ENCODE measurements at places on chromosomes 12 and 14.

GRCh38 chr12:29732191-29732590 lies 51.6 kb downstream of the TMTC1 start:
- no peak for DNase-seq

- DNase-seq = no peak
Observed at GRCh38 chr12:41242603-41243002, 54.5 kb downstream of the PDZRN4 start.

DNA sequence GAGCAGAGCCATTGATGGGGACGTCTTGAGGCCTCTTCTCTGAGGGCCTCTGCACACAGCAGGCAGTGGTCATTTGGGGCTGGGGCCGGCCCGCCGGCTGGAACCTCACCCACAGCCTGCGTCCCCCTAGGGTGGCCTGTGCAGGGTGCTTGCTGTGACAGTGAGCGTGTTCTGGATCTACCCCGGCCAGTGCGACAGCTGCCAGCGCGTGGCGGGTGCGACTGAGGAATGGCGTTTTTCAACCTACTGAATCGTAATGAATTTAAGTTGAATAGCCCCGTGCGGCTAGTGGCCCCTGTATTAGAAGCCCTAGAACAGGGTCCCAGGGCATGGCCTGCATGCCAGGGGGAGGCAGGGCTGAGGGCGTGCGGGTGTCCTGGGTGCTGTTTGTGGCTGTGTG lies 13.8 kb downstream of the RFLNA start:
- no peak for DNase-seq

GRCh38 chr12:85266356-85266755 lies 13.7 kb upstream of the ALX1 start:
- DNase-seq = no peak

DNA sequence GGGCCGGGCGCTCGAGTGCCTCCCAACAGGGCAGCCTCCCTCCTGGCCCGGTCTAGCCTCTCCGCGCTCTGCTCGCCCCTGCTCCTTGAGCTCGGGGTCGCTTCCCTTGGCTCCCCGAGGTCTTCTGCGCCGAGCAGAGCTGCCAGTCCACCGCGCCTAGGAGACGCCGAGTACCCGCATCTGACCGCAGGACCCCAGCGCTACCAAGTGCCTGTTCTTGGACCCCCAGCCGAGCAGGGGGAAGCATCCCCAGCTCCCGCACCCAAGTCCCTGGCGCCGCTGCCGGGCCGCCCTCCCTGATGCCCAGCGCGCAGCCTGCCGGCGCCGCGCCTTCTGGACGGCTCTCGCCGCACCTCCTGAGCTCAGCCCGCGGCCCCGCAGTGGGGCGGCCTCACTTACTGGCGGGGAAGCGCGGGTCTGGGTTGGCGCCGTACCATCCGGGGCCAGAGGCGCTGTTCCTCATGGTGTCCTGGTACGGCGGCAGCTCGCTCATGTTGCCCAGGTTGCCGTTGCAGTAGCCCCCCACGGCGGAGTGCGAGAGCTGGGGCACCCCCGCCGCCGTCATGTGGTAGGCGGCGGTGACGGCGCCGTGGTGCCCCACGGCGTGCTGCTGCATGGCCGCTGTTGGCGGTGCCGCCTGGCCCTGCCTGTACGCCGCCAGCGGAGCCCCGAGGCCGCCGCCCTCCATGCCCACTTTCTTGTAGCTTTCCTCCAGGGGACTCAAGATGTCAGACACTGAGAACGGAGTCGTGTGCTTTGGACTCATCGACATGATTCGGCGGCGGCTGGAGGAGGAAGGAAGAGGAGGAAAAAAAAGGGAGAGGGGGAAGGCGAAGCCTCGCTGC lies 1.2 kb downstream of the NKX2-1 start:
- DNase-seq = no peak

GRCh38 chr14:105485739-105486162 lies 935 bp upstream of the CRIP1 start:
- DNase-seq = peak; percentile 83

DNA sequence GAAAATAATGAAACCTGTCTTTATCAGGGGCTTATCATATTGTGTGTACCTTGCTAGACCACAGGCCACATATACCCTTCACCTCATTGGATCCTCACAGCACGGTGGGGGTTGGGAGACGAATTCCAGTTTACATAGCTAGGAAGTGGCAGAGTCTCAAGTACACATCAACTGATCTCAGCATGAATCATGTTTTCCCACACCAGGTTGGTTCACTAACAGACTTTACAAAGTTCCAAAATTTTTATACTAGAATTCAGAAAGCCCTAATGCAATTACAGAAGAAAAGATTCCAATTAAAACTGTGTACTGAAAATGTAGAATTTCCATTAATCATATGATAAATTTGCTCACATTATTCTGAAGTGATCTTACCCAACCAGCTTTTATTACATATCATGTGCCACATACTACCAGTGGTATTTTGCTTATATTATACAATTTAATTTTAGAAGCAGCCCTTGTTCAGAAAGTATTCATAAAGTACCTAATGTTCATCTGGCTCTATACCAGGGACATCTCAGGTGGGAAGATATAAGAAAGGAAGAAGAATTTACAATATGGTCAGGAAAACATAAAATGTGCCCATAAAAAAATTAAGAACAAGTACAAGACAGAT lies 196.2 kb downstream of the ITPR2 start:
- DNase-seq = no peak

GRCh38 chr12:48961331-48961730 lies 4.0 kb upstream of the ARF3 start:
- no peak for DNase-seq

DNA sequence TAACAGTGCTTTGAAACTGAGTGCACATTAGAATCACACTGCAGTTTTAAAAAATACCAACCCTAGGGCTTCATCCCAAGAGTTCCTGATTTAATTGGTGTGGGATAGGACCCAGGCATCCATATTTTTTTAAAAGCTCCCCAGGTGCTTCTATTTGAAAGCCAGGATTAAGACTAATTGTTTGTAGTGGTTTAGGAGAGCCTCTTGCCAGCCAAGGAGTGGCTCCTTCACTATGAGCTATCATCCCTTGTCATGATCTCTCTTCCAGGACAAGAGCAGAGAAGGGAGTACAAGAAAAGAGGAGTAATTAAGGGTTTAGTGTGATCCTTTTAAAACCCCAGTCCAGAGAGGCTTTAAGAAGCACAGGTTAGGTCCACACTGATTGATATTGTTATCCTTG lies 178.0 kb downstream of the CAND1 start:
- no peak for DNase-seq

- DNase-seq = no peak
Observed at GRCh38 chr12:89353188-89353822, 1.0 kb upstream of the DUSP6 start.

GRCh38 chr12:39294715-39295114 lies 148.2 kb downstream of the KIF21A start:
- no peak for DNase-seq

GRCh38 chr12:47586952-47587669 lies 118.7 kb downstream of the RPAP3 start:
- no peak for DNase-seq

- DNase-seq = no peak
Observed at GRCh38 chr12:50567926-50568325, 63.1 kb downstream of the DIP2B start.

DNA sequence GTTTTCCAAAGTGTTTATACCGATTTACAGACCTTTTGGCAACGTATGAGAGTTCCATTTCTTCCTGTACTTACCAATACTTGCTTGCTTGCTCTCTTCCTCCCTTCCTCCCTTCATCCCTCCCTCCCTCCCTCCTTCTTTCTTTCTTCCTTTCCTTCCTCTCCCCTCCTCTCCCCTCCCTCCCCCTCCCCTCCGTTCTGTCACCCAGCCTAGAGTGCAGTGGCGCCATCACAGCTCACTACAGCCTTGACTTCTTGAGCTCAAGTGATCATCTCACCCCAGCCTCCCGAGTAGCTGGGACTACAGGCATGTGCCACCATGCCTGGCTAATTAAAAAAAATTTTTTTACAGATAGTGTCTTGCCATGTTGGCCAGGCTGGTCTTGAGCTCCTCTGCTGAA lies 40.4 kb downstream of the DIP2B start:
- no peak for DNase-seq

DNA sequence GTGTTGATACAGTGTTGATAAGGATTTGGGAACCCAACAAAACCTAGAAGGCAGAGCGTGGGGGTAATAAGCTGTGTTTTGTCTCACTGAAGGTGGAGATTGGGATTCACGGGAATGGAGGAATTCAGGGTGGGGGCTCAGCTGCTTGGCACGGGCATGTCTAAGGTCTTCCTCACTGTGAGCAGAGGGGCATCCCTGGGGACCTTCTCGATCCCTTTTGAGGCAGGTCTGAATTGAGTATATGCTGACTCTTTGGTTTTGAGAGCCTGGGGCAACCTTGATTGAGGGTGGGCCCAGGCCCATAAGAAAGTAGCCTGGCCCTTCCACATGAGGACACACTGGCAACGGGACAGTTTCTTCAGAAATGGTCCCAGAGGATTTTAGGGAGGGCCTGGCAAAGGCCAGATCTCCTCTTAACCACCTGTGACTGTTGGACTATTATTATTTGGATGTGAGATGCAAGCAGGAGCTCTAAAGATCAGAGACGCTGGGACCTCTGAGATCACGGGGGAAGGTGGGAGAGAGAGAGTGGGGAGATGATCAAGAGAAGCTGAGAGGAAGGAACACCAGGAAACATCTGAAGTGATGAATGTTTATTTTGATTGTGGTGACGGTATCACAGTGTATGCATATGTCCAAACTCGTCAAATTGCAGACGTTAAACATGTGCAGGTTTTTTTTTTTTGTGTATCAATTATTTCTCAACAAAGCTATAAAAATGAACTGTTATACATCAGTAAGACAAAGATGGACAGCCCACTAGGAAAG lies 48.4 kb downstream of the SMIM41 start:
- no peak for DNase-seq

- no peak for DNase-seq
Observed at GRCh38 chr14:72961579-72962335, 35.5 kb downstream of the DCAF4 start.

DNA sequence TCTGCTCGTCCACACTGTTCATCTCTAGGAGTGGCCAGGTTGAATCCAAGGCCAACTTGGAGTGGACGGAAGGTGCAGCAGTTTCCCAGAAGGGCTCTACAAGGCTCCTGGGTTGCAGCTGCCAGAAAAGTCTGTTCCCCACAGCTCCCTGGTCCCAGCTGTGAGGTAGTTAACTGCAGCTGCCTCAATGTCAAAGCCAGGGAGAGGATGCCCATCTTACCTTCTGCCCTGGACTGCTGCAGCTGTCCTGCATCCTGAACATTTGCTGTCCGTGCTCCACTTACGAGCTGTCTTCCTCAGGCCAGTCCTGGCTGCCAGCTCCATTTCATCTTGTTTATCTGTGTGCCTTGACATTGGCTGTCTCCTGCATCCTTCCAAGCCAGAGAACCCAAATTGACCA lies 227.3 kb downstream of the SLC41A2 start:
- no peak for DNase-seq

DNA sequence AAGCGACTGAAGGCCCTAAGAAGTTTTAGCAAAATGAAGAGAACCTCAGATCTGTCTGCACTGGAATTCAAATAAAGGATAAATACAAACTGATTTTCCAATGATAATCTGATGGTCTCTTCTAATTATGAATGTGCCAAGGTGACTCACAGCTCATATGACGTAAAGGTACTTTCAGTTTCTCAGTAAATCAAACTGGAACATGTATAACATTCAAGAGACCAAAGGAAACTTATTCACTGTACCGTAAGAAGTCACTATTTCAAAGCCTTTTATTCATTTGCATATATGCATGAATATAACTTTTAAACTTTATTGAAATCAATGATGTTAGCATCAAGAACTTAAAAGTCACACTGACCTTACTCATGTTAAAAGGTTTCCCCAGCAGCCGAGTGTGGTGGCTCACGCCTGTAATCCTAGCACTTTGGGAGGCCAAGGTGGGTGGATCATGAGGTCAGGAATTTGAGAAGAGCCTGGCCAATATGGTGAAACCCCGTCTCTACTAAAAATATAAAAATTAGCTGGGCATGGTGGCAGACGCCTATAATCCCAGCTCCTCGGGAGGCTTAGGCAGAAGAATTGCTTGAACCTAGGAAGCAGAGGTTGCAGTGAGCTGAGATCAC lies 52.2 kb downstream of the ATXN2 start:
- peak; percentile 82 for DNase-seq

DNA sequence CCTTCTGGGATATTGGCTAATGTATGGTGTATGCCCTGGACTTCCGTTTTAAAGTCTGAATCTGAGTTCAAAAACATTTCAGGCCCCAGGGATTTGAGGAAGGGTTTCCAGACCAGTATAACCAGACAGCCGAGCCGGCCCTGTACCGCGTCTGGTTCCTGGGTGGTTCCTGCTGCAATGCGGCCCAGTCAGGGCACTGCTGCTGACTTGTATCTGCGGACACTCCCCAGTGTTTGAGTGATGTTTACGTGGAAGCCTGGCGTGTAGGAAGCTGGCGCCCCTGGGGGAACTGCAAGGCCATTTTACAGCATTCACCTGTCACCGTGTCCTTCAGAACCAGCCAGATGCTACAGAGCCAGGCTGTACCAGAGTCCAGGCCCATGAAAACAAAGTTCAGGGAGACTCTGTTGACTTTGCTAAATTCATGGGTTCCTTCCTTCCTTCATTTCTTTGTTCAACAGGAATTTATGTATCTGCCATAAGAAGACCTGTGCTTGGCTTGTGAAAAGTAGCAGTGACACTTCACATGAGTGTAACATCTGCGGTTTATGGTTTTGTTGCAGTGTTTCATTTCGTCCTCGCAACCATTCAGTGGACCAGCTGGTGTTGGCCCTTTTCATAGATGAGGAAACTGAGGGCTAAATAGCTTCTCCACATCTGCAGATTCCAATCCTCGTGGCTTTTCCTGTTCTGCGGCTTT lies 16.8 kb downstream of the EML1 start:
- no peak for DNase-seq

GRCh38 chr12:21940549-21941505 lies at the start of gene ABCC9:
TSS of gene ABCC9 (minus strand) at chr12:21941426. CDS start at chr12:21936674, 4,752 bp downstream.
- no peak for DNase-seq

GRCh38 chr12:96141216-96141912 lies 52.8 kb upstream of the ELK3 start:
- no peak for DNase-seq

GRCh38 chr14:34175574-34175973 lies 224.7 kb upstream of the EGLN3 start:
- no peak for DNase-seq

- peak; percentile 93 for DNase-seq
Observed at GRCh38 chr12:126772171-126772864, 1494.7 kb upstream of the TMEM132C start.

GRCh38 chr12:92107094-92107493 lies 38.6 kb downstream of the BTG1 start:
- DNase-seq = no peak

GRCh38 chr14:24092110-24092504 lies 2.0 kb upstream of the PCK2 start:
- no peak for DNase-seq

GRCh38 chr14:42848652-42849051 lies 1242.0 kb downstream of the LRFN5 start:
- DNase-seq = no peak

Measured in T-helper 2 cell (primary cell).